ENCODE measurements at places on chromosomes 5 and 9. TPM values are rescaled to one million over a fixed set of nuclear protein-coding genes. Genes with fewer than 3 reads are reported as not detected.

Gene ITGA1
- 22.7 TPM for total RNA-seq

Gene HAVCR2
- total RNA-seq, result 0.67 TPM

Gene SPATA31A3
- not detected for total RNA-seq

Gene LRRTM2
- total RNA-seq, result 0.65 TPM

Gene FCN2
- total RNA-seq, result not detected

Gene POU4F3
- total RNA-seq, result 0.10 TPM

Gene HTR1A
- not detected for total RNA-seq

Gene TMEM215
- under 0.01 TPM for total RNA-seq

Gene PCDHA4
- 0.10 TPM for total RNA-seq

Gene FRMD3
- 11.1 TPM for total RNA-seq
